NCI-H187 treated with DMSO at 0.1 percent for 48 hours (cell line): ENCODE measurements at places on chromosomes 3 and 15.

GRCh38 chr3:196431181-196432136, 768 bp downstream of the UBXN7 start:
- no peak for DNase-seq

- DNase-seq = no peak
These were observed 22.5 kb downstream of the SLC24A1 start for GRCh38 chr15:65644282-65644681.

DNA sequence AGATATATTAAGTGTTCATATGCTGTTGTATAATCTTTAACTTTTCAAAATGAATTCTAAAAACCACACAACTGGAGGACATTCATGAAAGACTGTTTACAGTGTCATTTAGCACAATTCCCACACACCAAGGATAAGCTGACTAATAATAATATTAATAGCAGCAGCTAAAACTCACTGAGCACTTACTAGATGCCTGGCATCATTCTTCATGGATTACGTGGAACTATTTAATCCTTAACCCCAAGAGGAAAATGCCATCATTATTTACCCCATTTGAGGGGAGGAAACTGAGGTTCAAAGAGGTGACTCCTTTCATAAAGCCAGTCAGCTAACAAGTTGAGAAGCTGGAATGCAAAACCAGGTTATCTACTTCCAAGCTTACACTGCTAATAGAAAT, 77.0 kb downstream of the TMEM108 start:
- no peak for DNase-seq

- no peak for DNase-seq
These were observed 801 bp upstream of the CDAN1 start for GRCh38 chr15:42737529-42738328.

- DNase-seq = no peak
These were observed 966 bp downstream of the MYO1E start for GRCh38 chr15:59371458-59372351.

DNA sequence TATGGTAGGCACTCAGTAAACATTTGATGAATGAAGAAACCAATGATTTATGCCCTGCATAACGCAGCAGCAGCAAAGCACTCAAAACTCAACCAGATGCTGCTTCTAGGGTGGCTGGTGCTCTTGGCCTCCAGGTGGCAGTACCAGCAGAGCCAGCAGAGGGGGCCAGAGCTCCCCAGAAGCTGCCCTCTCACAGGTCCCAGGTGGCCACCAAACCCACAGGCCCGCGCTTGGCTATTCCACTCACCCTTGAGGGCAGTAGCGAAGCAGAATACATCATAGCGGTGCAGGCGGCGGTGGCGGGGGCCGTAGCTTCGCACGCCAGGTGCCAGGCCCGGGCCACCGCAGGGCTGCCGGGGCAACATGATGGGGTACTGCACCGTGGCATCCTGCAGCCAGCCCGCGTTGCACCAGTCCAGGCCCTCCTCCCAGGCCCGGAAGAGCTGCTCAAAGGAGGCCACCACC, 16.6 kb downstream of the HAPLN3 start:
- DNase-seq = no peak

GRCh38 chr3:112136959-112137693, 4.1 kb upstream of the GCSAM start:
- DNase-seq = no peak

GRCh38 chr15:87602371-87602770, 654.2 kb downstream of the NTRK3 start:
- no peak for DNase-seq

GRCh38 chr3:32438596-32439344, 47.1 kb downstream of the CMTM7 start:
- no peak for DNase-seq
